ENCODE measurements at places on chromosomes 5 and 9.

DNA sequence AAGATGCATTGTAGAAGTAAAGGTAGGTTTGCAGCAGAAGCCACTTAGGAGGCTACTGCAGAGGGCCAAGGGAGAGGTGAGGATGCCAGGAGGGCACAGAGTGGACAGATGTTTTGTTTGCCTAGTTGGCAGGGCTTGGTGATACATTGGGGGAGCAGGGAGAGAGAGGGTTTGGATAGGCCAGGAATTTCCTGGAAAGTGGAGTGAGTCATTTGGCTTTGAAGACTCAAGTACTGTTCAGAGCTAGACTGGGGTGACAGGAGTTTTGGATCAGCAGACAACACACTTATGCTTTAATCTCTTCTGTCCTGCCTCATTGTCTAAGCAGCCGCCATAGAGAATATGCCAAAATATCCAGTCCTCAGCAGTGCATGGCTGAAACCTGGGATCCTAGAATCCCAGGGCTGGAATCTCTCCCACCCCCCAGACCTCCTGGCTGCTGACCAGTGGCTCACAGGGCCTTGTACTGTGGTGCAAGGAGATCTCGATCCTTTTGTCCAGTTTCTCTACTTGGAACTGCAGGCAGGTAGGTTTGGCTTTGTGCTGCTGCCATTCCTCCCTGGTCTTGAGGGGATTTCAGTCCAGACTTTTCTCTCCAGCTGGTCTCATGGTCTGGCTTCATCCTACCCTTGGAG, 11.0 kb downstream of the TMEM268 start:
- DNase-seq, result no peak

DNA sequence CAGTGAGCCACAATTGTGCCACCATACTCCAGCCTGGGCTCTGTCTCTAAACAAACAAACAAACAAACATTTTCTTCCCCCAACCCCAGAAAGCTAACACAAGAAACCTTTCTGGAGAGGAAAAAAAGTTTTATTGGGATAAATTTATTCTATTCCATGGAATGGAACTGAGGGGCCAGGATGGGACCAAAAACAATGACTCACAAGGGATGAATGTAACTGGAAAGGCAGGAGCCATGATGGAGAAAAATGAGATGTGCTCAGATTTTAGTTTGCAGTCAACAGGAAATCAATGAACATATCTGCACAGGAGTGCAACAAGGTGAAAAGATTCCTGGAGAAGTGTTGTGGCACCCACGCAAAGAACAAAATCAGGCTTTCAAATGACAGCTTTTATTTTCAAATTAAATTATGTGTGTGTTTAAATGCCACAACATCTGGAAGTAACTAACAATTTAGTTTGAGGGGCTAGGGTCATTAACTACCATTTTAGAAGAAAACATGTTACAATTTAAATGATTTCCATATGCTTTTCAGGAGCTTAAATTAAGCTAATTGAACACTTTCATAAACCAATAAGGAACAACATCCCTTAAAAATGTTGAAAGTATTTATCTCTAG, 208.6 kb downstream of the TSSK1B start:
- DNase-seq, result no peak

DNA sequence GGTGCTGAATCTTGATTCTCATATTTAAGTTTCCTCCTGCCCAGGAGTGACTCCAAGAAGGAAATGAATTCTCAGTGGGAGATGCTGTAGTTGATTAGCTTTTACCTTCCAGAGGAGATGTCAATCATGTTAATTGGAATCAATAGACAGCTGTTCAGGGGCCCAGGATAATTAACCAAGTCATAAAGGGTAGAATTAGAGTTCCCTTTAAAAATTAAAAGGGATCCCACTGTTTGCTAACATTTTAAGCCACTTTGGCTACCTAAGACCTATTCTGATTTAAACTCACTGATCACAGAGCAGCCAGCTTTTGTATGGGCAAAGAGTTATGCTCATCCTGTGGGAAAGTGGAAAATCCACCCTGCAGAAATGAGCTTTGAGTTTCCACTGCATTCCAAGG, 249.6 kb downstream of the SLIT3 start:
- no peak for DNase-seq

- DNase-seq, result no peak
These were observed 293.8 kb downstream of the SLIT3 start for GRCh38 chr5:169006842-169007790.

DNA sequence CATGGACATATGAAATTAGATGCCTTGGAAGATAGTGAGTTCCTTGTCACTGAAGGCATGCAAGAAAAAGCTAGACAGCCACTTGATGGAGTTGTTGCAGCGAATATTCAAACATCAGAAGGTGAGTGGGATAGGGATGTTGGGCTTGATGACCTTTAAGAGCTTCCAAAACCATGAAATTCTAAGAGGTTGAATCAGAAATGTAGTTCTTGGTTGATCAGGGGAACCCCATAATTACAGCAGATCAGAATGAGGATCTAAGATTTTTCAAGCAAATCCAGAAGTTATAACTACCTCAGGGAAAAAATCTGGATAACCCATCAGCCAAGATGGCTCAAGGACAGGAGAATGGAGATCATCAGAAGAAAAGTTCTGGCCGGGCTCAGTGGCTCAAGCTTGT, 244.3 kb upstream of the NR4A3 start:
- no peak for DNase-seq

- DNase-seq, result no peak
These were observed 391.0 kb downstream of the TMEM232 start for GRCh38 chr5:110335361-110336066.

DNA sequence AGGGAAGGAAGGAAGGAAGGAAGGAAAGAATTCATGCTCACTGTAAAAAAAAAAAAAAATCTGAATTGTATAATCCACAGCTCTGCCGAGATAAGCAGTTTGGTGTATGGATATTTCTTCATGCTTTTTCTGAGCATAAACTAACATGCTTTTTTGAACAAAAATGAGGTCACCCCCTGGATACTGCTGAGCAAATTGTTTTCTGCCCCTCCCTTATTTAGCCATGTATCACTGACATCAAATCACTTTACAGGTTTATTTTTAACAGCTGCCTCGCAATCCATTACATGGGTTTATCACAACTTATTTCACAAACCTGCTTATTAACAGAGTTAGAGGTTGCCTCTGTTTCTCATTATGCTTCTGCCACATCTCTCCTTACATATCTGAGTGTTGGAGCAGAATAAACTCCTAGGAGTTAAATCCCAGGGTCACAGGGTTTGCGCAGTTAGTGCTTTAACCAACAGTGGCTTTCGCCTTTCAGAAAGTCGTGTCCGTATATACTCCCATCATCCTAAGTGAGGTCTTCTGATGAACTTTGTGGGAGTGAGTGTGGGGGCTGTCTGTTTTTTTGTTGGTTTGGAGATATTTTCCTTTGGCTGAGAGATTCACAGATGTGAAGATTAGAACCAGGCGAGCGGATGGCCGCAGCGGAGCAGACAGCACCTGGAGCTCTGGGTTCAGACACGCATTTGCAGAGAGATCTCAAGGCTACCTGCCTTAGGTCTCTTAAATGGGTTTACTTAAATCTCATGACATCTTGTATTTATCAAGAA, 57.7 kb downstream of the AK8 start:
- no peak for DNase-seq

- DNase-seq, result no peak
These were observed 60.0 kb upstream of the C5orf46 start for GRCh38 chr5:147966326-147966725.

DNA sequence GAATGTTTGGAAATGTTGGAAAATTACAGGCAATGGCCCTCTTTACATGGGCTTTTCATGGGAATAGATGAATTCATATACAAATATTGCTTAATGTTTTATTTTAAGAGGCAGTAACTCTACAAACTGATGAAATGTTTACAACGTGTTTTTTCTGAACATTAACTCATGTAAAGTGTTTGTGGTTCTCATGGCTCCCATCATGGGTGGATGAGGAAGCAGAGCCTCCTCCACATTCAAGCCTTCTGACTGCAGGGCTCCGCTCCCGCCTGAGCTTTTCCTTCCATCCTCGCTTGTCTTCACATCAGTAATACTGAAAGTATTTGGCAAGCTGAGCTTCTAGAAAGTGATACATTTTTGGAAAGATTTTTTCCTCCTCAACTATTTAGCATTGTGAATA, 204.2 kb downstream of the ARHGAP26 start:
- no peak for DNase-seq

DNA sequence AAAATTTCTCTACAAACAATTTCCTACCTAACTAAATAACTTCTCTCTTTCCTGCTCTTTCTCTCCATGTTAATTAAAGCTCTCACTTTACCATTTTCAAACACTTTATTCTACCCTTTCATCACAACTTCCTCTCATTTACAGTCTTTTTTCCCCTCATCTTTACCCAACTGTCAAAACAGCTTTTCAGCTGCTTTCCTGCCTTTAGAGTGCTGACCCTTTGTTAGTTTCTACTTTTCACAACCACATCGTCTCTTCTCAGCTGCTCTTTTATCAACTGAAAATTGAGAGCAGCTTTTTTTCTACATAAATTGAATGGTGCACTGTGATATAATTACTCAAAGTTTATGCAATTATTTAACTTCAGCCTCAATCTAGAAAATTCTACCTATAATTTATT, 3.1 kb upstream of the HOMER1 start:
- DNase-seq, result no peak

DNA sequence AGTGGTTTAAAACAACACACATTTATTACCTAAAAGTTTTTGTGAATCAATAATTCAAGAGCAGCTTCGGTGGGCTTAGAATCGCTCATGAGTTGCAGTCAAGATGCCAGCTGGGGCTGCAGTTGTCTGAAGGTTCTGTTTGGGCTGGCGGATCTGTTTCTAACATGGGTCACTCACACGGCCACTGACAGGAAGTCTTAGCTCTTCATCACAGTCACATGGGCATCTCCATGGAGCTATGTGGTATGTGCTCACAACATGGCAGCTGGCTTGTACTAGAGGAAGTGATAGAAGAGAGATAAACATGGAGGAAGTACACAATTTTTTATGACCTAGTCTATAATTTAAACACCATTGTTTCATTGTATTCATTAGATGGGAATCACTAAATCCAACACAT, 11.2 kb downstream of the KLHL9 start:
- no peak for DNase-seq

DNA sequence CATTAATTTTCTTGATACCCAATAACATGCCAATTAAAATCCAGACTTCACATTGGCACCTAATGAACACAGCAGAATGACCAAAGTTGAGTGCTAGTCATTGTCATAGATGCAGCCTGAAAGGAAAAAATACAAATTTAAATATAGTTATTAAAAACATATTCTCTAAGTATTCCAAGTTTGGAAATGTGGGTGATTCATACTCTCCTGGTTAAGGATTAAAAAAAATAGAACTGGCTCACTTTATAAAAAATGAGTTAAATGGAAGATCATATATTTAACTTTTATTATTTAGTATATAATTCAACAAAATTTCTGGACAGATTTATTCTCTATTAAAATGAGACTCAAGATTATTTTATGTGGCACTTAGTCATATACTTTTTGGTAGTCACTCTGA, 33.2 kb upstream of the RICTOR start:
- no peak for DNase-seq

GRCh38 chr9:88387036-88387551, 1.1 kb upstream of the SPIN1 start:
- no peak for DNase-seq

DNA sequence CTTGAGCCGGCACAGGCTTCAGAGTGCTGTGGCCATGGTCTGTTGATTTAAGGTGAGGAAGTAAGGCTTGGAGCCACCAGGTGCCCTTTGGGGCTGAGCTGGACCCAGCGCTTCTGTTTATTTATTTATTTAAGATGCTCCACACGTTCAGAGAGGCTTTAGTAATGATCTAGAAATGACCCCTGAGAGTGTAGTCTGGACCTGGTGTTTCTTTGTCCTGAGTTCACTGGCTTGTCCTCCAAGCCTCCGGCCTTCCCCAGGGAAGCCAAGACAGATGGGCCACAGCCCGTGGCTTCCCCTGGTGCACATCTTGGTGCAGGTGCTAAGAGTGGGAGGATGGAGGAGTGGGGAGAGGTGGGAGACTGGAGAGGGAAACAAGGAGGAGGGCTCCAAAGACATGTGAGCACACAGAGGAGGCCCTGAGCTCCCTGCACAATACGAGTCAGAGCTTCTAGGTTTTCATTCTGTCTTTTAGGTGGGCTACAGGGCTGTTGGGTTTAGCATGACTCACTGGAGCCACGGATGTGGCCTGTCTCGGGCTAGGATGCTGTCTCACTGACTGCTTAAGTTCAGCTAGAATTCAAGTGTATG, 56.9 kb downstream of the AHRR start:
- no peak for DNase-seq
